ENCODE measurements at places on chromosomes 4 and X.

DNA sequence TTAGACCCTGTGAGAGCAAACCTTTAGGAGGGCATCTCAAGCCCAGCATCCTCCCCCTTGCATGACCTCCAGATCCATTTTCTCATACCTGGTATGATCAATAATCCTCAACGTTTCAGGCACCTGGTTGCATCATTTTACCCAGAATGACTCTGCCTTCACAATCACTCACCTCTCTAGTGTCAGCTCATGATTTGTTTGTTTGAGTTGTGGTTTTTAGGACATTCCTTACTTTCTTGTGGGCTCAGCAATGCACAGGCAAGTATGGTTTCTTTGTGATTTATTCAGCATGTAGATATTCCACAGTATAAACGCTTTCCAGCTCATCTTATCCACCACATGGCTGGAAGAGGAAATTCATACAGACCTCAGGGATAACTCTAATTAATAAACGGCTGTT, 93.6 kb upstream of the CPEB2 start:
- no peak for DNase-seq

GRCh38 chr4:108473163-108473720, 147.1 kb upstream of the RPL34 start:
- no peak for DNase-seq

DNA sequence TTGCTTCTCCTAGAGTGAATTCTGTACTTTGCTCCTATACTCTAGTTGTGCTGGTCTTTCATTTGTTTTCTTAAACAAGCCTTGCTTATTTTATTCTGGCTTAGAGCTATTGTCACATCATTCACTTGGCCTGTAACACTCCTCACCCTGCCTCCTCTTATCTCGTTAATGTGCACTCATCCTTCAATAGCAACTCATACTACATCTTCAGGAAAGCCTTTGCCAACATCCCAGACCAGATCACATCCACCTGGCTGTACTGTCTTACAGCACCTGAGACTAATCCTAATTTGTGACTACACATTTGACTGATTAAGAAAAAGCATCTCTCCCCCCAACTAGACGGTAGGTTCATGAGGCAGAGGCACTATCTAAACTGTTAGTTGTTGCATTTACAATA, 80.8 kb downstream of the SLC7A11 start:
- DNase-seq: no peak

DNA sequence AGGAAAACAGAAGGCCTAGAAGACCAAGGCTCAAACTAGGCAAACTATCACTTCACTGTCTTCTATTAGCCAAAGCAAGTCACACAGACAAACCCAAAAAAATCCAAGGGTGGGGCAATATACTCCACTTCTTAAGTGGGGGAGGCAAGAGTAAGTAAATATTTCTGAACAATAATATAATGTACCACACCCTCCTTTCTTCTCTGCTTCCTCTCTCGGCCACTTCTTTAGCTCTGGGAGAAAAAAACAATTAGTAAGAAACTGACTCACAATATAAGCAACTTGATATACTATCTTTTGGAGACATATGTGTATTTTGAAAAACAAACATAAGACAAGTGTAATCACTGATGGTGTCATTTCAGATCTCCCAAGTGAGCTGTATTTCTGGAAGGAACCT, 14.8 kb downstream of the DCAF8L1 start:
- no peak for DNase-seq

GRCh38 chr4:134627366-134627765, 425.8 kb upstream of the PABPC4L start:
- DNase-seq: no peak

DNA sequence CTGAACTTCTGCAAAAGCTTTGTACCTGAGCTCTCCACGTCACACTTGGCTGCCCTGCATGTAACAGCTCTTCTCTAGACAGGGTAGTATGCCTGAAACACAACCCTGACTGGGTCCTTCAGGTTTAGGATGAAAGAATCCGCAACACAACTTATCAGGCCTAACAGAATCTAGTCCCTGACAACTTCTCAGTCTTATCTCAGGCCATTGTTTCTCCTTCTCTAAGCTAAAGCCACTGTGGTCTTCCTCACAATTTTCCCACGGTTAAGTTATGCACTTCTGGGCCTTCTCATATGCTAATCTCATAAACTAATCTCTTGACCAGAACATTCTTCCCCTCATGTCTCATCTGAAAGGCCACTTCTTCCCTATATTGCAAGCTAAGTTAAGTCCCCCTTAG, 10.8 kb upstream of the TMPRSS11B start:
- DNase-seq: no peak

DNA sequence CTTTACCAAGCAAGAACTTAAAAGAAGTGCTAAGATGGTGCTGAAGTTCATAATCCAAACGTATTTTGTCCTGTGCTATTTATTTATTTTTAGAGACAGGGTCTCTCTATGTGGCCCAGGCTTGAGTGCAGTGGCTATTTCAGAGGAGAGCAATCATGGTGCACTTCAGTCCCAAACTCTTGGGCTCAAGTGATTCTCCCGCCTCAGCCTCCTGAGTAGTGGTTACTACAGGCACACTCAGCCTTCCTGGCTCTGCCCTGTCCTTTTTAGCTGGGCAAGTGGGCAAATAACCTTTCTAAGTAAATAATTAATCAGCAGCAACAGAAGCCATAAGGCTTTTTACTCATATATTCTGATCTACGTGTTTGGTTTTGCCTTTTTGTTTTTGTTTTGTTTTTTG, 2.6 kb downstream of the NSD2 start:
- DNase-seq: no peak

DNA sequence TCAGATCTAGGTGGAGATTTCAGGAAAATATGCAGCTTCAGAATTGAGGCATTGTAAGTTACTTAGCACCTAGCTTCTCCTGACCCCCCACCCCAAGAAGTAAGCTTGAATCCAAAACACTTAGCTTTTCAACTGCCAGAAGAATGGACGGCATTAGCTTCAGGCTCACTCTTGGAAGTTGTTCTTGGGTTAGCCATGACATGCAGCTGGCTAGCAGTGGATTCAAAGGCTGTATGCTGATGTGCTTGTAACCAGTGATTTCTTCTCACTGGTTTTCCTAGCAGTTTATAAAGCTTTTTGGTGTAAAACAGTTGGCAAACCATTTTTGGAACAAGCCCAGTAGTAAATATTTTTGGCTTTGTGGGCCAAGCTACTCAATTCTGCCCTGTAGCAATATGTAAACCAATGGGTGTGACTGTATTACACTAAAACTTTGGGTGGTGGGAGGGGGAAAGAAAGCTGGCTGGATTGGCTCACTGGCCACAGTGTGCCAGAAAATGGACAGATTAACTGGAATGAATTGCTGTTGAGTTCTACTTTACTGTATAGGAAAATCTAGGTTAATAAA, 85.6 kb downstream of the SHROOM2 start:
- DNase-seq: no peak

GRCh38 chrX:112247714-112248113, 165.1 kb upstream of the TRPC5 start:
- no peak for DNase-seq

DNA sequence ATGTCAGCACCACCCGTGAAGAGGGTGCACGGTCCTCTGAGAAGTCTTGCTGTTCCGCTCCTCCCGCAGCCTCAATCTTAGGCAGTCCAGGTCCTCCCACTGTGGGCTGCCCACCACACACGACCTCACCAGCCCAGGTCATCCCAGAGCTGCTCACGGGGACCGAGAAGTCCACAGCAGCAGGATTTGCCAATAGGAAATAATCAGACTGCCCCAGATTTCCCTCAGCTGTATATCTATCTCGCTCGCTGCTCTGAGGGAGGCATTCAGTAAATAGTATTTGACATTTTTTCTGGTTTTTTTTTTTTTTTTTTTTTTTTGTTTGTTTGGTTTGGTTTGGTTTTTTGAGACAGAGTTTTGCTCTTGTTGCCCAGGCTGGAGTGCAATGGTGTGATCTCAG, 83.8 kb downstream of the STOX2 start:
- no peak for DNase-seq

DNA sequence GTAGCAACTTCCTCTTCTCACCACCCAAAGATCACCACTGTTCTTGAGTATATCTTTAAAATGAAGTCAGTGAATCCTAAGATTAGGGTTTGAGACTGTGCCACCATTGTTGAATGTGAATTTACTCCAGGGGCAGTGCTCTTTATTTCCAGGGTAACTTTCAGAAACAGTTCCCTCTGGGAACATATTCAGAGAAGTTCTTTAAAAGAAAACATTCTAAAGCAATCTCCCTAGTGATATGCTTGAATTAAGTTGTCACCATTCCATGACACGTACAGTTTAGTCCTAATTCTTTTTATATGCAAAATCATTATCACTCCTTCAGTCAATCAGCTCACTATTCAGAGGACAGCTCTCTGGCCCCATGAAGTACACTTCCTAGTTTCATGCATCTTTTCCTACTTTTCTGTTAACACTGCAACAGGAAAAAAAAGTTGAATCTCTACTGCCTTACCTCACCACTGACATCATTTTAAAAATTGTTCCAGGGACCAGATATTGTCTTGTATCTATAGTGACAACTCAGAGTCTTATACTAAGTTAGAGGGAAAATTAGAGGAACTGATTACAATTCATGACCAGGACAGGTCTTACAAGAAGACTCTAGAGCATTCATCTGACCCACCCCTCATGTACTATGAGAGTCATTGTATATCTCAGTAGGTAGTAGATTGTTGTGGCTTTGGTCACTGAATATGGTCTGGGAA, 49.8 kb downstream of the PARM1 start:
- DNase-seq: no peak

DNA sequence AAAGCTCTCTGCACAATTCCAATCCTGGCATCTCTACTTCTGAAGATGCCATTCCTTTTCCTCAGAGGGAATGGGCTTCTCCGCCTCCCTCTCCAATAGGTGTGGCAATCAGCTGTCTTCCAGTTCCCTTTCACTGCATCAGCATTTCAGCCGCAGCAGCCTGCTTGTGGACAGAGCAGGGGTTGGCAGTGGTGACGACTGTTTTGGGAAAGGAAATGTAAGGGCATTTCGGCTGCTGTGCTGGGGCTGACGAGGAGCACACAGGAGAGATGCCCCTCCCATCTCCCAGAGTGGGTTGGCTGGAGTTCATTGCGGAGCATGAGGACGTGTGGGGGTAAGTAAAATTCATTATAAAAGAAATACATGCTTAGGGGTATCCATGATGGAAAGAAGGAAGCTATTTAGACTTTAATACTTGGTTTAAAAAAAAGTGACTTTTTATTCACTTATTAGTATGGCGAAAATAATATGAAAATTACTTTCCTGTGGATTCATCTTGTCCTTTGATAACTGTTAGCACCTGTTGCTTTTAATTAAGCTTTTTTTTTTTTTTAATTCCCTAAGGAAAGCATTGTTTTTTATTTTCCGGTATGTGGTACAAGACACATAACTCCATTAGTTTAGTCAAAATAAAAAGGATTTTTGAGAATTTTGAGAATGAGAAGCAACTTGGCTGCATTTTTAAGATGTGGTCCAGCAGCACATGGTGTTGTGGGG, at the start of gene LIMCH1:
TSS of gene LIMCH1 (plus strand) at position 141 of the 717 bp plus-strand sequence. CDS start 67,839 bp downstream, outside the sequence.
- DNase-seq: no peak

DNA sequence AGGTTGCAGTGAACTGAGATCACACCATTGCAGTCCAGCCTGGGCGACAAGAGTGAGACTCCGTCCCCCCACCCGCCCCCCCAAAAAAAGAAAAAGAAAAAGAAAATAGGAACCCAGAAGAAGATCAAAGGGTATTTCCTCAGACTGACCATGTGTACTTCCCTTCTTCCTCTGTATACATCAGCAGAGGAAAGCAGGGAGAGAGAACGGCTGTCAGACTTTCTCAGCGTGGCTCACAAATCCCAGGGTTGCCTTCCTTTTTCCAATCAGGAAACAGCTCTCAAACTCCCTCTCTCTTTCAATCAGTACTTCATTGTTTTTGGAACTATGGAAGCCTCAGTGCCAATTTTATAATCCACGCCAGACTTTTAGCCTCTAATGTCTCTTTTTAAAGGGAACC, 59.1 kb downstream of the CHRNA9 start:
- DNase-seq: no peak

DNA sequence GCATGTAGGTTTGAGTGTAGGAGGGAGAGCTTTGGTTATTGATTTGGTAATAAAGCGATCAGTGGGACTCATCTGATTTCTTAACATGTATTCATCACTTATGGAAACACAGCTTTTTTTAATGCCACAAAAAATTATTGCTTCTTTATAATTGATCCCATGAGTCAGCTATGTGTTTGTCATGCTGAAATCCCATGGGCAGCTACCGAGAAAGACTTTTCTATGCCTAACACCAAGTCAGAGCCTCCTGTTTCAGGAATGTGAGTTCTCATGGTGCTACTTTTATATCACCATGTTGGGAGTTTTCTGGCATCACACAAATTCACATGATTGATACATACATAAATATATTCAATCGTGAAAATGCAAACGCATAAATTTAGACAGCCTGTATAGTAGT, 165.7 kb downstream of the RAPGEF2 start:
- DNase-seq: no peak

DNA sequence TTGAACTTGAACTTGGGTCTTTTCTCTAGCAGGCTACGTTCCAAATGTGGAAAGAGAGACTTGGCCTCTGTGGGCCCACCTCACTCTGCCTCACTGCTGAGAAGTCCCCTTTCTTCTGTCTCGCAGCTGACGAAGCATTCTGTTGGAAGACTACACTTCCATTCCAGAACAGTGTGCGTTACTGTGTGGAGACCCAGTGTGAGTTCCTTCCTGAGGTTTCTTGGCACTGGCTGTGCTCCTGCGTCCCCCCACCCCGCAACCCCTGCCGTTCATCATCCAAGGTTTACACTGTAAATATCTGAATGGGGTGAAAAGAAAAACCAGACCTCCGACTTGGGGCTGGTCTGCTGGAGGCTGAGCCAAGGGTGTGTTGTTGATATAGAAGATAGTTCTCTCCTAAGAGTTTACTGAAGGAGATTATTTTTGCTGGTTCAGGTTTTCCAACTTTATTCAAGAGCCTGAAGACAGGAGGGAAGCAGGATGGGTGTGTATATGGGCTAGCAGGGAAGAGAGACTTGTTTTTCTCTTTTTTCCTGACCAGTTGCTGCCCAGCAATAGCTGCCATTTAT, 34.7 kb downstream of the NHSL2 start:
- no peak for DNase-seq

DNA sequence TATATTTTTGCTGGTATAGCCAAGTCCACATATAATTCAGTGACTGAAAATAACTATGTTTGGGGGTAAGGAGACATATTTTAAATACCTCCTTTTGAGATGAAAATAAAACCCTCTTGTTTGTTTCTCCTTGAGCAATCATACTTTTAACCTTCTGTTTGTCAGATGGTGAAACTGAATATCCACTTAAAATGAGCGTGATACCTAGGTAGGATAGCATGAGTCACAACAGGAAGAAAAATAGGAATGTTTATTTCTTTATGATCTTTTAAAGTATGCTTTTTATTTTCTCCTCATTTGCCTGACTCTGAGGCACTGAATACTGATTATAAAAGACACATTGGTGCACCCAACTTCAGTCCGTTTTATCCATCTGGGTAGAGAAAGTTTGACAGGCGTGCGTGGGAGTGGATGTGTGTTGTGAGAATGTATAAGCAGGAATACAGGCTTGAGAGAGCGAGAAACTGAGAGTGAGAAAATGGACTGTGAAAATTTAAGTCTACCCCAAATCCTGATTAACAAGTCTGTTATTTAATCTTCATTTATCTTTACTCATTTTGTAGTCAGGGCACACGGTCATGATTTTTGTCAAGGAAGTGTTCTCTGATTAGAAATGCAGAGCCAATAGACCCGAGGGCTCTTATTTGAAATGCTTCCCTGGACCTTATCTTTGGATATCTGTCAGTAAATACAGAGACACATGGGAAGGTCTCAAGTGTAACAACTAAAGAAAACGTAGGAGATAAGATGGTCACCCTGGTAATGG, 62.1 kb upstream of the ANTXR2 start:
- DNase-seq: no peak

- no peak for DNase-seq
Measured at GRCh38 chr4:168592676-168593075, 95.8 kb downstream of the PALLD start.
